ENCODE measurements at places on chromosomes 1 and 21.
A peak's percentile ranks its signal among the peaks of the same experiment; 100 is the strongest.

GRCh38 chr21:41369105-41369919 lies 7.5 kb downstream of the MX2 start:
- peak; percentile 60 for DNase-seq

DNA sequence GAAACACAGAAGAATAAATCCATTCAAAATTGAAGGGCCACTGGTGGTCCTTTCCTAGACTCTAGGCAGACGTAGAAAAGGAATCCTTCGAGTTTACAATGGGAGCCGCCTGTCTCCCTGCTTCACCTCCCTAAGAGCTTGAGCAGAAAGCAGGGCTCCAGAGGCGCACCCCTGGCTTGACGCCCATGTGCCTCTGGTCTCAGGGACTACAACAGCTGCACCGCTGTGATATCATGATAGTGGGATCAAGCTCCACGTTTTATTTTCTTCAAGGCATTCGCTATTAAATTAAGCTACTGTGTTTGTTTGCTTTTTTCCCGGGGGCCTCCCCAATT lies 403 bp upstream of the C1orf122 start:
- DNase-seq: no peak

GRCh38 chr1:9427388-9427787 lies 111.9 kb upstream of the SLC25A33 start:
- DNase-seq: no peak

GRCh38 chr1:81032973-81033425 lies 767.7 kb upstream of the ADGRL2 start:
- peak; percentile 74 for DNase-seq

- peak; percentile 54 for DNase-seq
Measured at GRCh38 chr1:51421964-51422363, 91.6 kb upstream of the TTC39A start.

- no peak for DNase-seq
Measured at GRCh38 chr1:244451539-244451950, at the start of gene ADSS2. ADSS2 (minus strand) TSS chr1:244451909; CDS start chr1:244451817, 92 bp downstream.

DNA sequence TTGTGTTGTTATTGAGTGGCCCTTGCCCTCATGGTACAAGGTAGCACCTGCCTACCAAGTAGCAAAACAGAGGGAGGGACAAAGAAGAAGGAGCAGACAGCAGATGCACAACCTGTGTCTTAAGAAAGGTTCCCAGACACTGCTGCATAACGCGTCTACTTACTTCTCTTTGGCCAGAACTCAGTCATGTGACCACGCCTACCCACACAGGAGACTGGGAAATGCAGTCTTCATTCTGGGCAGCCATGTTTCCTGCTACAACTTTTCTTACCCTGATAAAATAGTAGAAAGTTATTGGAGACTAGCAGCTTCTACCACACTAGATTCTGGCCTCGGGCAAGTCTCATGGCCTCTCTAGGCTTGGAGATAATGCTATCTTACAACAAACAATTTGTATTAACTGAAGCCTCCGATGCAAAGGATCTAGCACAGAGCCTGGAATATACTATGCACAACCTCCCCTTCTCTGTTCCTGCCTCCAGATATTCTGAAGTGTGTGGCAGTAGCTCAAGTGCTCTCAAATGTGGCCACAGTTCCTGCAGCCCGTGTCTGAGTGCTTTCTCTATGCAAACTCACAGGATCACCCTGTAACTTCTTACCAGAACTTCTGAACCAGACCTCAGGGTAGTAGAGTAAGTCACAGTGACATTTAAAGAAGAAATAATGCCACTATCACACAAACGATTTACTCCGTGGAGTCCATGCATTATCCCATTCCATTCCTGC lies 34.1 kb upstream of the BTG2 start:
- peak; percentile 61 for DNase-seq

GRCh38 chr1:11335417-11336056 lies 62.5 kb downstream of the UBIAD1 start:
- no peak for DNase-seq

GRCh38 chr1:54314696-54315095 lies 91.5 kb downstream of the SSBP3 start:
- DNase-seq: no peak

GRCh38 chr1:36149973-36150295 lies 648 bp upstream of the TRAPPC3 start:
- no peak for DNase-seq

DNA sequence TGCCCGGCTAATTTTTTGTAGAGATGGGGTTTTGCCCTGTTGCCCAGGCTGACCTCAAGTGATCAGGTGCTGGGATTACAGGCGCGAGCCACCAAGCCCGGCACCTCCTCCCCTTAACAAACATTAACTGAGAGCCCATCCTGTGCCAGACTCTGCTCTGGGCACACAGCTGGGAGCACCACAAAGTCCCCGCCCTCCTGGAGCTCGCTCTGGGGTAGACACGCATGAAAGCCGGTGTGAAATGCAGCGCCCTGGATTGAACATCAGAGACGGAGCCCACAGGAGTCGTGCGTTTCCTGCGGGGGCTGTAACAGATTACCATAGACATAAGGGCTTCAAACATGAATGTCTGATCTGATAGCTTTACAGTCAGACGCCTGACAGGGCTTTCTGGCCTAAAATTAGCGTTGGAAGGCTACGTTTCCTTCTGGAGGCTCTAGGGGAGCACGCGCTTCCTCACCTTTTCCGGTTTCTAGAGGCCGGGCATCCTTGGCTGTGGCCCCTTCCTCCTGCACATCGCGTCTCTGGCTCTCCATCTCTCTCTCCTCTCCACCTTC lies 14.3 kb downstream of the SLC27A3 start:
- no peak for DNase-seq

Data from NCI-H1436 (cell line).